ENCODE measurements at places on chromosomes 7 and 10.

- no peak for DNase-seq
These were observed 180.2 kb upstream of the TPK1 start for GRCh38 chr7:145016068-145016467.

DNA sequence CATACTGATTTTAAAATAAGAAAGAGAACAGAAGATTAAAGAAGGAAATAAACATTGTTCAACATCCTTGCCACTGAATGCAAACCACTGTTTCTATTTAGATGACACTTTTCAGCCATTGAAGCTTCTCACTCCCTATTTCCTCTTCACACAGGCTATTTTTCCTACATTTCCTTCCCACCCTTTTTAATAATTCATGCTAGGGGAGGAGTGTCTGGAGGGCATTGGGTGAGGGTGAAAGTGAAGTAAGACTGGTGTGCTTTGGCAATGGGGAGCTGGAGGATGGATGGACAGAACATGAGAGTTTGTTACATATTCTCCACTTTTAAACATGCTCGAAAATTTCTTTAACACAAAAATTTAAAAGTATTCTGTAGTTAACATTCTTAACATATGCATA is 168.8 kb upstream of the GLI3 start:
- DNase-seq = no peak

DNA sequence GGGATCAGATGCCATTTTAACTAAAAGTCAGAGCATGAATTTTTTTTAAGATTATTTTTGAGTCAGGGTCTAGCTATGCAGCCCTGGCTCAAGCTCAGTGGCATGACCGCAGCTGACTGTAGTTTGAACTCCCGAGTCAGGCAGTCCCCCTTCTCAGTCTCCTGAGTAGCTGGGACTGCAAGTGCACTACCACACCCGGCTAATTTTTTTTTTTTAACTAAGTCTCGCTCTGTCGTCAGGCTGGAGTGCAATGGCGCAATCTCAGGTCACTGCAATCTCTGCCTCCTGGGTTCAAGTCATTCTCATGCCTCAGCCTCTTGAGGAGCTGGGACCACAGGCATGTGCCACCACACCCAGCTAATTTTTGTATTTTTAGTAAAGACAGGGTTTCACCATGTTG is 7.8 kb downstream of the TAS2R41 start:
- peak; percentile 70 for DNase-seq

GRCh38 chr10:133418289-133418993 is 6.0 kb downstream of the SPRN start:
- no peak for DNase-seq

- DNase-seq = no peak
These were observed 1.6 kb downstream of the TAC1 start for GRCh38 chr7:97733276-97734161.

DNA sequence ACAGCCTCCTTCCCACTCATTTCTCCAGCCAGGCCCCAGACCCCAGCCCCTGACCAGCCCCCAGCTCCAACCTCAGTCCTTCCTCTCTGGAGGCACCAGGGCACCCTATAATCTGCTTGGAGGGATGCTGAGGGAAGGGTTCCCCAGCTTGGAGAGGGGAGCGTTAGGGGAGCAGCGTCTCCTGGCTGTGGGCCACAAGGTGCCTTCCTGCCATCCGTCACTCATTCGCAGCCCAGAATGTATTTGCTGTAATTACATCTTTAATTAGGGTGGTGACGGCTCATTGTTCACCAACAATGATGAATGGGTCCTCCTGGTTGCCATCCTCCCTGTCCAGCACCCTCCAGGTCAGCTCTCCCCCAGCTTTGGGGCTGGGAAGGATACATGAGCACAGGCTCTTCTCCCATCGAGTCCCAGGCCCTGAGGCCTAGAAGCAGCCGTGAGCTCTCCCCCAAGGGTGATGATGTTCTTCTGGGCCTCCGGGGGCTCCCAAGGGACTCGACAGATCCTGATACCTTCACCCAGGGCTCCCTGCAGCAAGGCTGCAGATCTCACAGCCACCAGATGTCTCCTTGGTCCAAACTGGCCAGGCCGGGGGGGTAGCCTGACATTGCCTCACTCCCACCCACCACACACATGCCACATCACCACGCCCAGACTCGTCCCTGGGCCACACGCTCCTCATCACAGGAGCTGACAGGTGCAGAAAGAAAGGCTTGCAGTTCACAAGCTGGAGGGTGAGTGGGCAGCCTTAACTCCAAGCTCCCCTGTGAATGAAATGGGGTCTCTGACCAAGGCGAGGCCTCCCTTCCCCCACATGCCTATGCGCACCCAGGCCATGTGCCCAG is 26.8 kb downstream of the POLL start:
- DNase-seq = no peak

GRCh38 chr10:26486990-26487850 is 49.1 kb downstream of the APBB1IP start:
- peak; percentile 75 for DNase-seq

GRCh38 chr7:40105879-40106473 is 28.4 kb downstream of the MPLKIP start:
- peak; percentile 21 for DNase-seq

DNA sequence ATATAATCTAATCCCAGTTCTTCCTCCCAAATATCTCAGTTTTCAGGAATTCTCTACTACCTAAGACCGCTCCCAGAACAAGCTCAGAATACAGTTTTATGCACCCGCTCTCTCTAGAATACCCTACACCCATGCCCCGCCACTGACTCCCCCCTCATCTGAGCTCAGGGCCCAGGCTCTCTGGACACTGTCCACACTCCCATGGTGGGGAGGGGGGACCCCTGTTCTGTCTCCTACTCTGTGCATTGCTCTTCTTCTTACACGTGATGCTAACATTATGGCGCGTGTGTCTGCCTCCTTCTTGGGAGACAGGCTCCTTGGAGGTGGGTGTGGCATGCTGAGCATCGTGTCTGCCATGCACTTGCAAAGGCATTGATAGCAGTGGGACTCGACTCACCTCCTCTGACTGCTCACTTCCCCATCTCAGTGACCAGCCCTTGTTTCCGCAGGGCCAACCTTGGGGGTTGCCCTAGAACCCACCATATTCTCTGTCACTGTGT is 127.9 kb downstream of the TCERG1L start:
- DNase-seq = no peak

DNA sequence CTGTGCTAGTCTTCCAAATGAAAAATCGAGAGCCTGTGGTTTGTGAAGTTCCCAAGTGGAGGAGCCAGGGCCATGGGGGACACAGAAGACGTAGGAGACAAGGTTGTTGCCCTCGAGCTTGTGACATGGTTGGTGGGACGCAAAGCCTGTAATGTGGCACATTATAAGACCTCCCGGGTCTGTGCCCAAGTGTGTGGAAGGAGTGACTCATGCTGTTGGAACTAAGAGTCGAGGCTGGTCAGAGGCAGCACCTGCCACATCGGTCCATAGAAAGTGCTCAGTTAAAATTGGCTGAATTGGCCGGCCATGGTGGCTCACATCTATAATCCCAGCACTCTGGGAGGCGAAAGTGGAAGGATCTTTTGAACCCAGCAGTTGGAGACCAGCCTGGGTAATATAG is 27.0 kb upstream of the PODXL start:
- DNase-seq = no peak

DNA sequence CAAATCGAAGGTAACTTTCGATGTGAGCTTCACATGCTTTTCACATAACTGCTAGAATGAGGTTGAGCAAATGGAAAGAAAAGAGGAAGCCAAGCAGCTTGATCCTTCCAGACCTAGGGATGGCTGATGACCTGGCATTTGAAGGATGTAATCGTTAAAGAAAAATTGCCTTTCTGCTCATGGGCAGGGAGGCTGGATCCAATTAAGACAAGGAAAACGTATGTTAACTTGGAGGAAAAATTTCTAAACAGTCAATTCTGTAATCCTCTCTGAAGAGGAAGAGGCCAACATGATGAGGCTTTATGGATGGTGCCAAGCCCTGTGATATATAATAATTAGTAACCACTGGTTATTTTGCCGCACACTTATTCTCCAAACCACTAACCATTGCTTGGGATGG is 12.5 kb downstream of the GRK5 start:
- DNase-seq = no peak

GRCh38 chr10:125817337-125817946 is 5.6 kb downstream of the UROS start:
- no peak for DNase-seq

DNA sequence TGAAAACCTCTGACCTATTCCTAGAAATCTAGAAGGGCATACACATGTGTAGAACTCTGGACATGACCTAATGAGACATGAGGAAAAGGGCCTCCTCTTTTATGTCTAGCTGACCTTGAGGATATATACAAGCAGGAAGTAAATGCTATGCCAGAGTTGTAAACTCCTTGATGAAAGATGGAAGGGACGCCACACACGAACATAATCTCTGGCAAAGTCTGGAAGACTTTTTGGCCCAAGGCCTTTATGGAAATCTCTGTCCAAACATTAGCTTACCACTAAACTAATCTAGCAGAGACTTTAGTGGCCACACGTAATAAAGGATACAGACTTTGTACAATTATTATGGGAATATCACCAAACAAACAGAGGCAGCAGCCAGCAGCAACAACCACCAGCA is 138.1 kb upstream of the THSD7A start:
- no peak for DNase-seq

- DNase-seq = peak; percentile 27
These were observed 47.6 kb downstream of the RPS24 start for GRCh38 chr10:78081292-78081691.

- DNase-seq = no peak
These were observed 275.6 kb downstream of the SFMBT2 start for GRCh38 chr10:7135188-7135587.

DNA sequence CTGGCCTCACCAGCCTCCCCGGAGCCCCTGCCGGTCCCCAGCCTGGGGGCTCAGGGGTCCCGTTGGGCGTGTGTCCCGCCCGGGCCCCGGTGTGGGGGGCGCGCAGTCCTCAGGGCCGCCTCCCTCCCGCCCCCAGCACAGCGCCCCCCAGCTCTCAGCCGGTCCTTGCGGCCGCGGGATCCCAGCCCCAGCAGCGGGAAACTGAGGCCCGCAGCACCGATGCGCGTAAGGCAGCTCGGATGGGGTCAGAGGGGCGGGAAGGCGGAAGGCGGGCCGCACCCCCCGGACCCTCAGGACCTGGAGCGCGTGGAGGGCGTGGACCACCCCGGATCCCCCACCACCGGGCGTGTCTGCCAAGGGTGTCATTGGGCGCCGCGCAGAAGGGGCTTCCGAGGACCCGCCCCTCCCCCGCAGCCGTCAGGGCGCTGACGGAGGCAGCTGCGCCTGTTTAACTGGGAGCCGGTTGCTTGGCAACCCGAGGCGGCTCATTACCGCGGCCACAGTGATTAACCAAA is 14.9 kb downstream of the UNCX start:
- DNase-seq = no peak
